ENCODE measurements at places on chromosomes 3 and 15.

GRCh38 chr3:191303596-191303995 is 25.6 kb upstream of the CCDC50 start:
- DNase-seq: no peak

DNA sequence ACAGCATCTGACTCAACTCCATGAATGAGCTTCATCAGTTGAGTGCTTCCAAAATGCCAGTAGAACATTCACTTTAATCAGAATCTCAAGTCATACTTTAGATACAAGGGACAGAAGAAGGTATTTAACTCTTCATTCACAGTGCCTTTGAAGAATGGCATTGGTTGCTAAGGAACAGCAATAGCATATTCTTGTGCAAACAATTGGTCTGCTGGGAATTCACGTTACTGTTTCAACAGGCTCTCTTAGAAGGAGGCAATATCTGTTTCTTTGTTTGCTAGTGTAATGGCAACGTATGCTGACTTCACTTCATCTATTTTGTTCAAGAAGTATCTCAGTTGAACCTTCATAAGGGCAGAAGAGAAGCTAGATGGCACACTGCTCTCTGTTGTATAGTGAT is 113.9 kb downstream of the TMEM108 start:
- no peak for DNase-seq

GRCh38 chr3:59016930-59017616 is 32.8 kb downstream of the CFAP20DC start:
- no peak for DNase-seq

- DNase-seq: no peak
Measured at GRCh38 chr3:50608278-50608677, 3.3 kb downstream of the CISH start.

GRCh38 chr3:146517684-146518435 is 26.5 kb downstream of the PLSCR1 start:
- no peak for DNase-seq

DNA sequence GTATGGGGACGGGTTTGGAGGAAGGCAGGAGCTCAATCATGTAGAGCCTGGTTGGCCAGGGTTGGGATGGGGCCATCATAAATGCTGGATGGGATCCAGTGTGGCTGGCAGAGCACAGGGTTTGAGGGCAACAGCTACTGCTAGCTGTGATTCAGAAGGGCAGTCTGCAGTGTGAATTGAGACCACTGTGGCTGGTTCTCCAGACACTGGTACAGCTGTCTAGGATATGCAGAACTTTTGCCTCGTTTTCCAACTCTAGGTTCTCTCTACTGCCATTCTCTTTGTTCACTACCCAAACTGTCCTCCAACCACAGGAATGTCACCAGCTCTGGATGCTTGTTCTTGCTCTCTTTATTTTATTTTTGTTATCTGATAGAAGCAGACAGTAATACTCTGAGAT is 543.6 kb downstream of the AGBL1 start:
- no peak for DNase-seq

GRCh38 chr3:158839966-158840365 is 38.1 kb downstream of the MFSD1 start:
- DNase-seq: no peak

- DNase-seq: no peak
Measured at GRCh38 chr15:29849218-29849617, 26.9 kb upstream of the TJP1 start.

- DNase-seq: no peak
Measured at GRCh38 chr3:75396316-75396802, 267.8 kb upstream of the FRG2C start.

GRCh38 chr3:72155391-72156064 is 370.6 kb upstream of the PROK2 start:
- no peak for DNase-seq

GRCh38 chr3:64294771-64295170 is 69.5 kb upstream of the PRICKLE2 start:
- no peak for DNase-seq

GRCh38 chr3:105691053-105691452 is 177.8 kb downstream of the CBLB start:
- no peak for DNase-seq

DNA sequence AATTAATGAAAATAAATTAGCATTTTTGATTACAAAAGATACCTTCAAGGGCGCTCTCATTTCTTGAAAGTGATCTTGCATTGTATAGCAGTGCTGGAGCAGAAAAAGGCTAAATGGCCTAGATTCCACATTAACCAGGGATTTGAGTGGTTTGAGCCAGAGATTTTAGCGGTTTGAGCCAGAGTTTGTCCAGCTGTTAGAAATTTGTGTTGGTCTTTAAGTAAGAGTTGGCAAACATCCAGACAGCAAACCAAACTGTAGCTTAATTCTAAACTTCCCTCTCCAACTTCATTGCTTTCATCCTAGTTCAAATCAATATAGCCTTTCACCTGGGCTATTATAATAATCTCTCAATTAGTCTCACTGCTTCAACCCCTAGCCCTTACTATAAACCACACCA is 351.7 kb downstream of the IGSF11 start:
- DNase-seq: no peak

DNA sequence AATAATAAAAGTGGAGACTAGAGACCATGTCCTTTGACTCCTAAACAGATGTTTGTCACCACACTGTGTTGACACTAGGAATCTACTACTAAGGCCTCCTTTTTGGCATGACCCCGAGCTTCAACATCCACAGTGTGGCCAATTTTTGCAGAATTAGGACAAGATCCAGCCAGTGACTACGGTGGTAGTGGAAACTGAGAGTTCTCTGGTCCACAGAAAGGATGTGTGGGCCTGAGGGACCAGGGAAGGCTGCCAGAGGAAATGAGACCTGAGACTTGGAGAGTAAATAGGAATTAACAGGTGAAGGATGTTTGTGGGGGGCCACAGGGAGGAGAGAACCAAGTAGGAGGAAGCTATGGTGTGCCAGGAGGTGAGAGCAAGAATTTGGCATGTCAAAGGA is 122.7 kb downstream of the CHCHD6 start:
- DNase-seq: no peak

DNA sequence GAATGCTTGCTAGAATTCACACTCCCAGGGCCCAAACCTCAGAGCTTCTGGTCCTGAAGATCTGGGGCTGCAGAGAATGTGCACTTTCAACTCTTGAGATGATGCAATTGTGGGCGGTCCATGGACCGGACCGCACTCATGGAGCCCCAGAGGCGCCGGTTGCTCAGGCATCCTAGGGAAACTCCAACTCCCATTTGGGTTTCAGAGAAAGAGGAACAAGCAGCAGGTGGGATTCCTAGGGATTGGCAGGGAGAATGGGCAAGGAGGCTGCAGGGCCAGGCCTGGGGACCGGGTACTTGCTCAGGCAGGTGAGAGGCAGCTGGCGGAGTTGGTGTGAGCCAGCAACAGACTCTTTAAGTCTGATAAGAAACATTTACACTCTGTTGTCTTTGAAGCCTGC is 3.5 kb downstream of the NOX5 start:
- DNase-seq: no peak

- DNase-seq: no peak
Measured at GRCh38 chr15:35495080-35495479, 50.9 kb downstream of the DPH6 start.

- no peak for DNase-seq
Measured at GRCh38 chr15:76341366-76342057, 4.9 kb downstream of the ISL2 start.

- DNase-seq: no peak
Measured at GRCh38 chr15:41523097-41523496, 9.5 kb upstream of the LTK start.

DNA sequence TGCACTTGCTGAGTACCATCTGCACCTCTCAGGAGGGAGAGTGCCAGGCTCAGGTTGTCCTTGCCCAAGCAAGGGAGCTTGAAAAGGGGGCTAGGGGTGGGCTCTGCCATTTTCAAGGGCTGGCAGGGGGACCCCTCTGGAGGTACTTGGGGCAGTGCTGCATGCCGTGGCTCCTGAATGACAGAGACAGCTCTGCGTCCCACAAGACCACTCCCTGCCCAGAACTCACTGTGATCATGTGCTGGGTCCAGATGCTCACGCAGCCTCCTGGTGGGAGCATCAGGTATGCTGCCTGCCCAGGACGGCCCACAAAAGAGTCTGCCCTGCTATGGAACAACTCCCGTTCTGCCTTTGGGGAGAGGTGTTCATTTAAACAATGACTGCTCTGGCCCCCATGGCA is 165.2 kb downstream of the GOLGA6L4 start:
- DNase-seq: no peak

GRCh38 chr3:34357461-34357860 is 559.0 kb downstream of the PDCD6IP start:
- DNase-seq: no peak

DNA sequence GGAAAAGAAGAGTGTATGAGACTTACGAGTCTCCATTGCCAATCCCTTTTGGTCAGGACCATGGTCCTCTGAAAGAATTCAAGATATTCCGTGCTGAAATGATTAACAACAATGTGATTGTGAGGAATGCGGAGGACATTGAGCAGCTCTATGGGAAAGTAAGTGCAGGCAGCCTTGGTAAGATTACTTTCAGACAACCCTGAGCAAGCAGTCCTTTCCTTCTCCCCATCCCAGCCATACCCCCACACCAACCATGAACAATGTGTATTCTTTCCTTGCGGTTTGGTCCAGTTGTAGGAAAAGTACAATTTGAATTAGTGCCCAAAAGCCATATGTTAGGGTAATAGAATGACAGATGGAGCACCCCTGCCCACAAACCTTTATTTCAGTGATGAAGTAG is 5.6 kb downstream of the TSEN2 start:
- DNase-seq: no peak

DNA sequence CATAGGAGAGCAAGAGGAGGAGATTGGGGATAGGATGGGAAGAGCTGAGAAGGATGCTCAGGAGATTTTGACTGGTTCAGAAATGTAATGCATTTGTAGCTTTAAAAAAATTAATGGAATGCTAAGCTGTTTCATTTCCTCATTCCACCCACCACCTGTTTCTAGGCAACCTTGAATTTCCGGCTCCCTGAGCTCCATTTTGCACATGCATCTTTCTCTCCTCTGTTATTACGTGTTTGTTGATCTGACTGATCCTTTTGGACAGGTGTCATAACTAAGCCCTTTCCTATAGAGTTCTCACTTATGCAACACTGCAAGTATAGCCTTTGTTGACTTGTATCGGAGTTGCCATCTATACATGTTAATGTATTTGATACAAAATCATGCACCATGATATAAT is 4.3 kb downstream of the TMPRSS7 start:
- no peak for DNase-seq

GRCh38 chr3:110579840-110580550 is 491.6 kb upstream of the NECTIN3 start:
- DNase-seq: no peak

- DNase-seq: no peak
Measured at GRCh38 chr3:184637705-184638104, 74.2 kb downstream of the MAGEF1 start.

GRCh38 chr3:23183731-23184130 is 19.4 kb upstream of the UBE2E2 start:
- no peak for DNase-seq

- DNase-seq: no peak
Measured at GRCh38 chr3:172156586-172156955, 117.2 kb downstream of the FNDC3B start.

GRCh38 chr3:157789162-157789561 is 285.9 kb upstream of the VEPH1 start:
- no peak for DNase-seq

DNA sequence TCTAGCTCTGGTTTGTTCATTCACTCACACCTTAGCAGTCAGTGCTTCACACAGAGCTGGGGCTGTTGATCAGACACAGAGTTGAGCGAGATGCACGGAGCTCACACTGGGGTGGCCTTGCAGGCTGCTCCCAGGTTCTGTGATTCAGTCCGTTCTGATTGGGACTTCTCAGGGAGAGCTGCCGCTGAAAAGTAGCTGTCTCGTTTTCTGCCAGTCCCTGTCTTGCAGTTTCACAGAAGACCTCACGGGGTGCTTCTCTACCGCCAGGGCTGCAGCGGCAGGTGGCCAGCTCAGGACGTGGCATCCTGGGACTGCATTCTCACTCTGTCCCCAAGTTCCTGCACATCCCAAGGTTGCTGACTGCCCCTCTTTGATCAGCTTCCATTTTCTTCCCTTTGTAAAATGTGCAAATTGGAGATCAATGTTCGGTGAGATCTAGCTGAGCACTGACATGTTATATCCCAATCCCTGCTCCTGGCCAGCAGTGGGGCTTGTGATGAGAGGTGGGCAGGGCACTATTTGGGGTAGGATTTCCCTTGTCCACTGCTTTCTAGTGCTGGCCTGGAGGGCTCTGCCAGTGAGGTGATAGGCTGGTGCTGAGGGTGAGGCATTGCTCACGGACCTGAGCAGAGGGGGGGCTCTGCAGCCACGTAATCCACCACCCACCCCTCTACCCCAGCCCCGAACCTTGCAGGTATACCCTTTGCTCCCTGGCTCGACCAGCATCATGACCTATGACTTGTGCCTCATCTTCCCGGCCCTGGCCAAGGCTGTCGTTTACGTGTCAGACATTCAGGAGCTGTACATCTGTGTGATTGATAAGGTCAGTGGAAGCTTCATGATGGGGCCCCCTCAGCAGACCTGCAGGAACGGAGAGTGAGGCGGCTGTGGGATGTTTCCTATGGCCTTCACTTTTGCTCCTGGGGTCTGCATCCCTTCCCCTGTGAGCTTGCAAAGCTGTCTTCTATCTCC is 5.3 kb upstream of the TXNRD3 start:
- DNase-seq: no peak

DNA sequence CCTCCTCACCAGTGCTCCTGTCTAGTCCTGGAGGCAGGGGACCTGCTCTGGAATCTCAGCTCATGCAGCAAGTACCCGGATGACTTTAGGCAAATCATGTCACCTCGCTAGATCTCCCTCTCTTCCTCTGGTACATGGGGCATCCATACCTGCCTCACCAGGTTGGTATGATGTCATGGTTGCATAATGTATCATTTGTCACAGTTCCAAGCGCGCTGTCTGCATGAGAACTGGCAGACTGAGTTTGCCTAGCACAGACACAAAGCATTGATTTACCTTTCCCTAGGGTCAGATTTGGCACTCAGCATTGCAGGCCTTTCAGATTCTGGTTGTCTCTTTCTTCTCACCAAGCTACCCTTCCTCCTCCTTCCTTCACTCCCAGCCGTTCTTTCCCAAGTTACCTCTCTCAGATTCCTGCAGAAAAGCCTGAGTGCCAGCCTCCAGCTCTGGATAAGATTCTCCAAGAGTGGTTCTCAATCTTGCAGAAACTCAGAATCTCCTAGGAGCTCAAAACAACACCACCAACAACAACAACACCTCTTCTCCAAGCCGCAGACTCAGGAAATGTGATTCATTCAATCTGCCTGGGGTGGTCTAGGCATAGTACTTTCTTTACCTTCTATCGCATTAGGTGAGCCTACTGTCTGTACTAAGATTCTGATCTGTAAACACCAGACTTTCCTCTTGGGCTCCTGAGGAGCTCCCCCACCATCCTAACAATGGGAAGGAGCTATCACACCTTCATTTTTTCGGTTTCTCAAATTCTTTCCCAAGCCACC is 29.5 kb downstream of the FAM43A start:
- no peak for DNase-seq

DNA sequence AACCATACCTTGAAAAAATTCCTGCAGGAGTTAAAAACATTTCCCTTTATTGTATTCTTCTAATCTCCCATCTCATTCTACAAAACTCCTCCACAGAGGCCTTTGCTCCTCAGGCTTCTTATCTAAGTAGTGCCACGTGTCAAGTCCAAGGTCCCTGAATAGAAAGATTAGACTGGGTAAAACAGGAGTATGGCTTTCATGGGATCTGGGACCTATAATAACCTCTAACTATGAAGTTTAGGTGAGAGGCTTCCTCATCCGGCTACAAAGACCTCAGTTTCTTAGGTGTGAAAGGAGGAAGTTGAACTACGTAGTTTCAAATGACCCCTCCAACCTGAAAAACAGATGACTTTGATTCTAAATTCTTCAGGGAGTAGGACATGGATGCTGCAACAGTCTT is 20.0 kb downstream of the GPR15 start:
- no peak for DNase-seq

Data from activated CD4-positive, alpha-beta T cell treated with anti-CD3 and anti-CD28 coated beads for 4 hours (primary cell).